AG10803 (cell line): ENCODE measurements at places on chromosomes 7 and 10.

- DNase-seq, result no peak
Observed at GRCh38 chr10:81108516-81109199, 571.0 kb downstream of the SH2D4B start.

DNA sequence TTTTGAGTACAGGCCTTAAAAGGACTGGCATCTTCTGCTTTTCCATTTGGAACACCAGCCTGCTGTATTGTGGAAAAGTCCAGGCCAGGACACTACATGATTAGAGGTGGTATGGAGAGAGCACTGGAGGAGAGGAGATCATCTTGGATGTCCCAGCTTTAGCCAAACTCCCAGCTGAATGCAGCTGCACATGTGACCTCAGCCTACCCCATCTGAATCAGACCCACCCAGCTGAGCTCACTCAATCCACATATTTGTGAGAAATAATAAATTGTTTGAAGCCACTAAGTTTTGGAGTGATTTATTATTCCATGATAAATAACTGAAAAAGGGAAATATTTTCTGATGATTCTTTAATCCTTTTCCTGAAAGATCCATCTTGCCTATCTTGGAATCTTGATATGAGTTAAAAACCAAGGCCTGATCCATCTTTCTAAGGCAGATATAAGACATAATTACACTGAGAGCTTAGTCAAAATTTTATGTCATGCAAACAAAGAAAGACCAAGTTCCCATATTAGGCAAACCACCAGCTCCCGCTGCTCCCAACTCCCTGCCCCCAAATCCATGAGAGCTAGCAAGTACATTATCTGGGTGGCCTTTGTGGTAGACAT lies 55.1 kb upstream of the TRIL start:
- no peak for DNase-seq

DNA sequence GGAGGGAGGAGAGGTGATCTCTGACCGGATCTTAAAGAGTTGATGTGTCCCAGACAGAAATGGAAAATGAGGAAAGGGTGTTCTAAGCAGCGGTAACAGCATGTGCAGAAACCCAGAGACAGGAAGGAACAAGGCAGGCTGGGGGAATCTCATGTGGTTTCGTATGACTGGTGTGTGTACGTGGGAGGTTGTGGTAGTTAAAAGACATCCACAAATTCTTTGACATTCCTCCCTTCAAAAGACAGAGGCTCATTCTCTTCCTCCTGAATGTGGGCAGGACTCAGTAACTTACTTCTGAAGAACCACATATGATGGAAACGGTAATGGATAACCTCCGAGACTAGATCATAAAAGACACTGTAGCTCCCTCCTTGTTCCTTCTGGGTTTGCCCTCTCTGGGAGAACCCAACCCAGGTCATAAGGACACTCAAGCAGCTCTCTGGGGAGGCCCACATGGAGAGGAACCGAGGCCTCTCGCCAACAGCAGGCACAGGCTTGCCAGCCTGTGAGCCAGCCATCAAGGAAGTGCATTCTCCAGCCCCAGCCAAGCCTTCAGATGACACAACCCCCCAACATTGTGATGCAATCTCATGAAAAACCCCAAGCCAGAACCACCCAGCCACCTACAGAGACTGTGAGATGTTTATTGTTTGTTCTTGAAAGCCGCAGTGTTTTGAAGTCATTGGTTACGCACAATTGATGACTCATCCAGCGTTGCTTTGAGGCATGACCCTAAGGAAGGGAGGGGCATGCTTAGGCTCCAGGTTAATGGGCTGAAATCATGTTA lies 116.0 kb downstream of the SLIT1 start:
- no peak for DNase-seq

GRCh38 chr10:104589871-104590270 lies 51.2 kb upstream of the SORCS3 start:
- DNase-seq, result peak; percentile 69

DNA sequence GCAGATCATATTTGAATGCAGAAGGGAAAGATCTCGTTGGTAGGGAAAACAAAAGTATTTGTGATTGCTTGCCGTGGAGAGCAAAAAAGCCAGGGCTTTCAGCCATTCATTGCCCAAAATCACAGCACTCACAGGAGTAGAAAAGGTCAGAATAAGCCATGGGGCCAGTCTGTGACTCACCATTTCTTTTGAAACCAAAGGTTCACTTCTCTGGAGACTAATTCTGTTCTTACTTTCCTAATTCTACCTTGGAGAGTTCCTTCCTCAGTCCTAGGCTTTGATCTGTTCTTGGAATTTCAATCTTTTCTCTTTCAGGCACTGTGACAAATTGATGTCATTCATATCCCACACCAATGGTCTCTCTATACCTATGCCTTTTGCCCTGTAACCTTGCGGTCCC lies 54.1 kb upstream of the FAM180A start:
- DNase-seq, result no peak

- DNase-seq, result peak; percentile 98
Observed at GRCh38 chr7:129855234-129855673, 97.5 kb downstream of the UBE2H start.

DNA sequence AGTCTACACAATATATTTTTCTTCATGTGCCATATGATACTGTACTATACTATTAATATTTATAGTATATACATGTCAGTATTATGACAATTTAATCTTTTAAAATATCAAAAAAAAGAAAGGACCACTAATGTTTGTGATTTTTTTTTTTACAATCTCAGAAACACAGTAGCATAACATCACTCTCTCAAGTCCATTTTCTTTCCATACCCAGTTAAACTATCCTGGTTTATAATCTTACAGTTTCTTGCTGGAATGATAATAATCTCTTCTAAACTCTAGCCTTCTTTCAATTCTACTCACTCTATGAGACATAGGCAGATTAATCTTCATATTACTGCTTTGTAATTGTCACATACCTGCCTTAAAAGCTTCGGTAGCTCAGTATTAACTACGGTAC lies 8.9 kb upstream of the PHYHIPL start:
- no peak for DNase-seq

- no peak for DNase-seq
Observed at GRCh38 chr10:69345890-69346474, 67.7 kb downstream of the HK1 start.

DNA sequence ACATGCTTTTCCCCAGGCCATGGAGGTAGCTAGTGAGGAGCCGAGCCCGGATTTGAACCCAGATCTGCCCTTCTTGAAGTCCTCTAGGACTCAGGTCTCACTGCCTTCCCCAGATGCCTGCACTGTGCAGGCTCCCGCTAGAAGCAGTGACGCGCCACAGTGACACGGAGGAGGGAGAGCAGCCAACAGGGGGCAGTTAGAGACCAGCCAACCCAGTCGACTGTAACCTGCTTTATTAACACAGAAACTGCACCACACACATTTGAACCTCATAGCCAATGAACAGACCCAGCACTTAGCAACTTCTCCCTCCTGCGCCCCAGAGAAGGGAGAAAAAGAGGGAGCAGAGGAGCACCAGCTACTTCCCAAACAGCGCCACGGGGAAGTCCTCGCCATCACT lies 27.4 kb downstream of the PILRA start:
- DNase-seq, result no peak

- DNase-seq, result peak; percentile 85
Observed at GRCh38 chr10:51074238-51075028, at the start of gene PRKG1. Gene PRKG1, plus strand, starts transcription at chr10:51074487.

GRCh38 chr10:120111628-120112027 lies 219.1 kb downstream of the SEC23IP start:
- no peak for DNase-seq

- DNase-seq, result no peak
Observed at GRCh38 chr10:126402721-126403695, 14.7 kb upstream of the ADAM12 start.

- peak; percentile 59 for DNase-seq
Observed at GRCh38 chr10:102324061-102324460, 71.4 kb upstream of the NFKB2 start.

GRCh38 chr7:142784096-142784495 lies 13.3 kb downstream of the PRSS2 start:
- DNase-seq, result no peak
